ENCODE measurements at places on chromosomes 2 and 18.

- DNase-seq, result no peak
These were observed 5.7 kb downstream of the RHOB start for GRCh38 chr2:20452551-20452950.

GRCh38 chr2:140063356-140063755 is 1283.2 kb upstream of the NXPH2 start:
- no peak for DNase-seq

- no peak for DNase-seq
These were observed 2.5 kb downstream of the CHN1 start for GRCh38 chr2:175002547-175003274.

DNA sequence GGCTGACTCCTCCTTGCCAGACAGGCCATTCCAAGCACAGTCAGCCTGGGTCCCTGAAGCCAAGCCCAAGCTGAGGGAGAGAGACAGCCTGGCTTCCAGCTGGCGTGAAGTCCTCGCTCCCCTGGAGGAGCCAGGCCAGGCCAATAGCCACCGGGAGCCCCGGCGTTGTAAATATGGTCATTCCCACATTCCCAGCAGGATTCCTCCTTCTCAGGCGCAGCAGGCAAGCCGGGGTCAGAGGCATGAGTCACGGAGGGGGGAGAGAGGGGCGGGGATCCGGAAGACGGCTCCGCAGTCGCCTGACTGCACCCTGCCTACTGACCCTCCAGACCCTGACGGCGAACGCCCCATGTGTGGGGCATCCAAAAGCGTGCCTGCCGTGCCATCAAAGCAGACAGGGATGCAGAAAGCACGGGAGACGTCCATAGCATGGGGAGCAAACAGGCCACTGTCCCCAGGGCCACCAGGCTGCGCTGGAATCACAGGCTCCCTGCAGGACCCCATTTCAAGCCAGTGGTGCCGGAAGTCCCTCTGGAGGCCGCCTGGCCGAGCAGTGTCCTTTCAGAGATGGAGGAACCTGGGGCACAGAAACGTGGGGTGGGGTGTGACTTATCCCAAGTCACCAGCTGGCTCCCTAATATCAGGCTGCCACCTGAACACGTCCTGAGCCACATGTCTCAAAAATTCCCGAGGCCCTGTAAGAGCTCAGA is 48.2 kb downstream of the TWIST2 start:
- DNase-seq, result no peak

- no peak for DNase-seq
These were observed 33.8 kb downstream of the CCDC93 start for GRCh38 chr2:117979911-117980701.

- DNase-seq, result no peak
These were observed 38.8 kb downstream of the AOX1 start for GRCh38 chr2:200624658-200625057.

DNA sequence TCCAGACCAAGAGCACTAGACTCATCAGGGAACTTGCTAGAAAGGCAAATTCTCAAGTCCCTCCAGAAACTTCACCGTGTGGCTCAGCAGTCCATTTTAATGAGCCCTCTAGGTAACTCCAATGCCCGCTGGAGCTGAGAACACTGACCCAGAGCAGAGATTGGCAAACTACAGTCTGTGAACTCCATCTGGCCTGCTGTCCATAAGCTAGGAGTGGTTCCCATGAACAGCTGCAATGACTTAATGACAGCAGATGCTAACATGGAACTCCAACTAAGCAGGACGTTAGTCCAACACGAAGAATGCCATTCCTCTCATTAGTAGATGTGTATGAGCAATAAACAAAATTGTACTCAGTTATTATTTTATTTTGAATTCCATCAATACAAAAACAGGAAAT is 371.9 kb downstream of the STK39 start:
- no peak for DNase-seq

- peak; percentile 81 for DNase-seq
These were observed 244.6 kb downstream of the BCL2 start for GRCh38 chr18:63074981-63075404.

DNA sequence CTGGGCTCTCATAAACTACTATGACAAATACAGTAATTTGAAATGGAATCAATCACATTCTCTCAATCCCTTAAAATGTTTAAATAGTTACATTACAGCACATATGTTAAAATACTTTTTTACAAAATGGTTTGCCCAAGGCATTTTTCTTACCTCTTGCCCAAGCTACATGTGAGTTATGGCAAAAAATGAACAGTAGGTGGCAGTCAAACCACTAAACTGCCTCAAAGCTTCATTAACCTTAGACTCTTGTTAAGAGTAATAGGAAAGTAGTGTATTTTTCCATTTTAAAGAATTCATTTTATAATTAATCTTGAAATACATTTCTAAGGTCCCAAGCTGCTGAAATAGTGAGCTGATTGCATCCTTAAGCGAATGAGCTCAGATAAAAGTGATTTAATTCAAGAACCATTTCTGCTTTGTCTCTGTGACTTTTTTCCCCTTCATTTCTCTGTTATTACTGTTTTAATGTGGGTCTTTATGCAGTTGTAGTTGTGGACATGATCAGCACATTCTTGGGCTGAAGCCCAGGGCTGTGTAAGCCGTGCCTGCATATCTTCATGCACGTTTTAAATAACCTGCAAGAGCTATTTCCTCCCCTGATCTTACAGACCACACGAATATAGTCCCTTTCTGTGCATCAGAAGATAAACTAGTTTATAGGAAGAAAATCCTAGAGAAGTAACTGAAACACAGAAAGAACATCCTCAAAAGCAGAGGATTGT is 311.8 kb downstream of the LNPK start:
- DNase-seq, result peak; percentile 28

GRCh38 chr2:216803791-216804190 is 56.1 kb downstream of the TNP1 start:
- no peak for DNase-seq

DNA sequence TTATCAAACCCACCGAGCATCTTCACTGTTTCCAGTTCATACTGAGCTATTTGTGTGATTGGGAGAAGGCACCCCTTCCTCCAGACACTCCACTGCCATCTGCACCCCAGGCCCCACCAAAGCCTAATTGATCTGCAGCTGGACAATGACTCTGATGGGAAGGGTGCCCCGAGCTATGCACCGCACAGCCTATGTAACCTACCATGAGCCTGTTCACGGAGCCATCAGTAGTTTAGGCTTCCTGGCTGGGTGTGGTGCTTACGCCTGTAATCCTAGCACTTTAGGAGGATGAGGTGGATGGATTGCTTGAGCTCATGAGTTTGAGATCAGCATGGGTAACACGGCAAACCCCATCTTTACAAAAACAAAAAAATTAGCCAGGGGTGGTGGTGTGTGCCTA is 17.8 kb upstream of the ASAP2 start:
- no peak for DNase-seq

- no peak for DNase-seq
These were observed 88.8 kb downstream of the EPAS1 start for GRCh38 chr2:46385786-46386577.

GRCh38 chr18:60892855-60893254 is 440.4 kb upstream of the CDH20 start:
- no peak for DNase-seq

DNA sequence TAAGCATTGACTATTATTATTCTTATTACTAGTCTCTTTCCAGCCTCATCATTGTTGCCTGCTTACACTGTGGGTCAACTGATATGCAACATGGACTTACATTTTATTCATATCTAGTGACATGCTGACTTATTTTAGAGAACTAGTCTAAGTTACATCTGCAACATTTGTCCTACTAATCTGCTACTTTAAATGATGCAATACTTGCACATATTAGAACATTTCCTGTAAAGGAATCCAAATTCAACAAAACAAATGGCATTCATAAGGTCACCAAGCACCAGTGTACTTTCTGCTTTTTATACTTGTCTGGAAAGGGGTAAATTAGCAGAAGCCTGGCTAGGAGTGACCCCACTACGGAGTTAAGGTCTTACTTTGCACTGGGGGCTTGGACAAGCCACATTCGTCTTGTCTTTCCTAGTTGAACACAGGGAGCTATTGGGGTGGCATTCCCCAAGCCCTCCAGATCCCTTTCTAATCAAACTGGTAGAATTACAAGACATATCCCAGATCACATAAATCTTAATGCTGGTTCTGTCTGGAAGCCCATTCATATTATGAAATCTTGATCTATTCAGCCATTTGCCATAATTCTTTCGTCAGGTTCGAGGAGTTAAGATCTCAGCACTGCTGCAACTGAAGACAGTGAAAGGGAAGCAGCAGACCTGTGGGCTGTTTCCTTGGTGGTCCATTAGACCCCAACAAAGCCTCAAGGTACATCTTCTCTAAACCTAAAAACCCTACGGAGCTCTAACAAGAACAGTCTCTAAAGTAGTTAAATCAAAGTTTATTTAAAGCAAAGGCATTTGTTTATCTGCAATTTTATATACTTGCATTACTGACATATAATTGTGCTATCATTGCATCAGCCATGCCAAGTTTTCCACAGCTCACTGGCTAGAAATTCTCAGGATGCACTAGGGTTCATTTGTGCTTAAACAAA is 49.9 kb upstream of the RTN4 start:
- DNase-seq, result no peak

DNA sequence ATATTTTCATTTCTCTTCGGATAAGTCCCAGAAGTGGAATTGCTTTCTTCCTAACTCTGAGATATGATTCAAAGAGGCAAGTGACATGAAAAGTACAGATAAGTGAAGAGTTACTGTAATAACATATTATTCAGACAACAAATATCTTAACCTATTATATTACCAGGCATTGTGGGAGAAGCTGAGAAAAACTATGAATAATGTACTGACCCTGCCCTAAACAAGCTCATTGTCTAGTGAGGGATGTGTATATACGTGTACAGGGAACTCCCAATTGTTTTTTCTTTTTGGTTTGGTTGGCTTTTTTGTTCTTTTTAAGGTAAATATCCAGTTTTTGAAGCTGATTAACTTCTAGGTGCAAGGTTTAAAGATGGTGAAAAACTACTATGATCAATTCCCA is 26.5 kb downstream of the NCKAP1 start:
- DNase-seq, result no peak

DNA sequence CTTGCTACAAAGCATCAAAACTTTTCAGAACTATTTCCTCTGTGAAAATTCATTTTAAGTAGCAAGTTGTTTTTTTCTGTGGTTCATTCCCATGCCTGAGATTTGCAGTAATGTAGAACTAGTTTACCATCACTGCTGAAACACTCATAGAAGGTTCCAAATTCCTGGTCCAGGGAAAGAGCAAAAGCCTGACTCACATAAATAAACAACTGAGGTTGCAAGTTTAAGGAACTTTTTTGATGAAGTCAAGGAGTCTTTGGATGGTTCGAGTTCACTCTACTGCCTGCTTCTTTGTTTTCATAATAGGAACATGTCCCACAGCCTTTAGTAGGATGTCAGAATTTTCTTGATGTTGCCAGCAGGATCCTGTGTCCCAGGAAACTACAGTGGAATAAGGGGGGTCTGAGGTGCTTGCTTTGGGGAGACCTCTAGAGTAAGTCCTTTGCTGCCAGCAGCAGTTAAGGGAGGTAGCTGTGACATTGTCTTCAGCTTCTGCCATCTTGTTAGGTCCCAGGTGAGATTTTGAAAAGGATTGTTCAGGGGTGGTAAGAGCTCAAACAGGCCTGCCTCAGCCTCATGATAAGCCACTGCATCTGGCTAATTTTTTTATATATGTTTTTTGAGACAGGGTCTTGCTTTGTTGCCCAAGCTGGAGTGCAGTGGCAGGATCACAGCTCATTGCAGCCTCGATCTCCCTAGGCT is 43.9 kb downstream of the ACSL3 start:
- no peak for DNase-seq

GRCh38 chr2:79971807-79972206 is 332.7 kb downstream of the LRRTM1 start:
- no peak for DNase-seq

- no peak for DNase-seq
These were observed 2.9 kb downstream of the CTDP1 start for GRCh38 chr18:79682481-79682880.

DNA sequence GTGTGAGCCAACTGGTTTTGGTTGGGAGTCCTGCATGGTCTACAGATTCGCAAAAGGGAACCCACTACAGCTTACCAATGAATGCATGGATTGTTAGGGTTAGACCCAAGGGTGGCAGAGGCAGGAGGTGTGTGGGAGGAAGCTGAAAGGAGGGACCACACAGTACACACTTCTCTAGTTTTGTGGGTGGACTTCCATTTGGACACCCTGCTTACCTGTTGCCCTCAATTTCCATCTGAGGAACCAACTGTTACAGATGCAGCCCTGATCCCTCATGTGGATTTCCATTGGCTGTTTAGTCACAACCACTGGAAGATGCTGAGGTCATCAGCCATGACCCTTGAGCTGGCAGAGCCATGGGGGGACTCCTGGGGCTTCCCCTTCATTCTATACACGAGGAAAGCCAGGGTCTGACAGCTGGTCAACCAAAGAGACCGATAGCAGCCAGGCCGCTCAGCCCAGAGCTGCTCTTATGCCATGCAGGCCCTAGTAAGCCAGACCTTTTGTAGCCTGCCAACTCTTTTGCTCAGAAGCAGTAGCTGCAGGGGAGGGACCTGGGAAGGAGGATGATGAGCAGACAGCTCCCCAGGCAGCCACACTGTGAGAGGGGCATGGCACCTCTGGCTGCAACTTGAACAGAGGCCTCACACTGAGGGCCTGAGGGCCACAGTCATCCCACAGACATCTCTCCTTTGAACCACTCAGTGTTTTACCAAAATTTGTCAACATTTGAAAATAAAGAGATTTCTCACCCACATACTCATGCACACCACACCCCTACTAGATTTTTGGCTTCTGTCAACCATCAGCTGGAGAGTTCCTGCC is 162.1 kb downstream of the SETBP1 start:
- no peak for DNase-seq

DNA sequence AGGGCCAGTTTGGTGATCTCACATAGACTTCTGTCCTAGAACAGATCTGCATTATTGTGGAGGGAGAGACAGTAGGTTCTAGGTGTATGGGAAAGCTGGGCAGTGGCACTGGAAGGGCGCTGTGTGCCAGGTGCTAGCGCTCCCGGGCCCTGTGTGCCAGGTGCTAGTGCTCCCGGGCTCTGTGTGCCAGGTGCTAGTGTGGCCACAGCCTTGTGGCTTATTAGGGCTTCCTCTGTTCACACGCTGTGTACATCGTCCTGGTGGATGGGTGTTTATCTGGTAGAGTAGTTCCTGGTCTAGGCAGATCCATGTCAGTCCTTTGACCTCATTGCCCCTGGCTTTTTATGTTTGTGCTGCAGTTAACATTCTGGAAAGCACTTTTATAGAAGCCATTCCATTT is 263.4 kb downstream of the AGAP1 start:
- DNase-seq, result no peak

GRCh38 chr2:223723954-223724411 is 113.4 kb downstream of the AP1S3 start:
- no peak for DNase-seq

DNA sequence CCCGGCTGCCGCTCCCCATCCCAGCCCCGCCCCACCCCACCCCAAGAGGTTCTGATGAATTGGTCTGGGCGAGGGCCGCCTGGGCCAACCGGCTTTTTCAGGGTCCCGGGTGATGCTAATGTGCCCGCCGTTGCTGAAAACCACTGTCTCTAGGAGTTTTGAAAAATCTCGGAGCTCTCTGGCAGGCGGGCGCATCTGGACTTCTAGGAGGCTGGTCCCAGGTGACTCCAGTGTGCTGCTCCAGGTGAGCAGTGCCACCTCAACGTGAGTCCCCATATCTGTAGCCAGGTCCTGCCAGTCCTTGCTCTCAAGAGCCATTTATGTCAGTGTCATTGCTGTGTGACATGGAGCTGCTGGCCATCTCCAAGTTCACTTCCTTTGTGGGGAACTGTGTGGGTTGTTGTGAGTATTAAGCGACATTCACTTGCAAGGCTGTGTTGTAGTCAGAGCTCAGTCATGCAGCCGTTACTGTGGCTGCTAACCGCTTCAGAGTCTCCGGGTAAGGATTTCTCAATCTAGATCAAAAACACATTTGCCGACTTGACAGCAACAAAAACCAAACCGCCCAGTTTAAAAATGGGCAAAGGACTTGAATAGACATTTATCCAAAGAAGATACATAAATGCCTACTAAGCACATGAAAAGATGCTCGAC is at the start of gene RFX8:
Gene RFX8 (minus strand): TSS at position 382 of the 654 bp plus-strand sequence. CDS start 8,264 bp downstream, outside the sequence.
- peak; percentile 71 for DNase-seq

All from stimulated activated CD4-positive, alpha-beta T cell treated with anti-CD3 and anti-CD28 coated beads, Interleukin-15, amount 100 ng/mL, for 24 hours (primary cell).